ENCODE measurements at places on chromosomes 13 and 19.

DNA sequence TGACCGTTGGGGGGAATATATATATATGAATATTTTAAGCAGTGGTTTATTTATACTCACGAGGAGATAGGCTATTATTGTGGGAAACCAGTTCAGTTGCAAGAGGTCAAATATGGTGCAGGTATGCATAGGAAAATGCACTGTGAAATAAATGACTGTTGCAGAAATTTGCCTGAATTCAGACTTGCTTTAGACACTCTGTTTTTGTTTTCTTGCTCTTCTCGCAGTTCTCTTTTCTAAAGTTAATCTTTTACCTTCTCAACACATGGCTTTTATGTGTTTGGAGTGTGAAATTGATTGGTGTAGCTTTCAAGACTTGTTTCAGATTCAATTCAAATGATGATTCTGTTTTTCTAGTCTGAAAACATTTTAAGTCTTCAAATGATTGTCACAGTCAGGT, 109.7 kb downstream of the LRCH1 start:
- DNase-seq: no peak

- DNase-seq: peak; percentile 47
Observed at GRCh38 chr19:51094696-51095279, 12.1 kb upstream of the KLK14 start.

GRCh38 chr13:108993346-108993745, 363.9 kb downstream of the MYO16 start:
- DNase-seq: no peak

GRCh38 chr19:30916238-30916637, 433.0 kb downstream of the TSHZ3 start:
- no peak for DNase-seq
